ENCODE measurements at places on chromosomes 2 and 18.
A peak's percentile ranks its signal among the peaks of the same experiment; 100 is the strongest.

GRCh38 chr18:67862069-67862468 is 345.5 kb upstream of the DSEL start:
- DNase-seq: no peak

GRCh38 chr2:56707218-56707617 is 523.4 kb downstream of the CCDC85A start:
- DNase-seq: no peak

DNA sequence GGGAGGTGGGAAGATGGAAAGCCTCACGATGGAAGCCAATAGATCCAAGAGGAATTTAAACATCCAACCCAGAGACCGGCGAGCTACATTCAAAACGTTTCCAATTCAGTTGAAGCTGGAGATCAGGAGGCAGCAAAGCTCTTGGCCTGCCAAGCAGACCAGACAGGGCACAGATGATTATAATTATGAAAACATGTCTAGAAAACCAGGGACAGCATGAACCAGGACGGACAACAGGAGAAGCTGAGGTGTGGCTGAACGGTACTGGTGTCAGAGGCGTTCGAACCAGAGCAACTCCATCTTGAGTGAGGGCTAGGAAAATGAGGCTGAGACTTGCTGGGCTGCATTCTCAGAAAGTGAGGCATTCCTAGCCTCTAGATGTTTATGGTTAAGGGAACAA is 102.2 kb upstream of the CCDC150 start:
- no peak for DNase-seq

- DNase-seq: no peak
Observed at GRCh38 chr2:238727585-238728329, 120.1 kb upstream of the TWIST2 start.

DNA sequence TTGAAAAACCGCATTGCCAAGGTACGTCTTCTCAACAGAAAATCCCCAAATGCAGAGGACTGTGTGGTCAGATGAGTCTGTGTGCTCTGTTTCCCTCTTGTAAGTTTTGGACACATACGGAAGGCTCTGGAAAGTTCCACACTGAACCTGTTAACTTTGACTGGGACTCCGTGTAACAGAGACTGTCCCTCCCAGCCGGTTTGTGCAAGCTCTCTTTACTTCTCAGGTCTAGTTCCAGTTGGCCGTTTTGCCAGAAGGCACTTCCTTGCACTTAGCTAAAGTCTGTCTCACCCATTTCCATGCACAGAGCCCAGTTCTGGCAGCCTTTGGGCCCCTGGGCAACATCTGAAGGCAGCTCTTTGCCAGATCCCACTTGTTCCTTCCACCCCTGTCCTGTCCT is 22.0 kb downstream of the EFHD1 start:
- DNase-seq: no peak

DNA sequence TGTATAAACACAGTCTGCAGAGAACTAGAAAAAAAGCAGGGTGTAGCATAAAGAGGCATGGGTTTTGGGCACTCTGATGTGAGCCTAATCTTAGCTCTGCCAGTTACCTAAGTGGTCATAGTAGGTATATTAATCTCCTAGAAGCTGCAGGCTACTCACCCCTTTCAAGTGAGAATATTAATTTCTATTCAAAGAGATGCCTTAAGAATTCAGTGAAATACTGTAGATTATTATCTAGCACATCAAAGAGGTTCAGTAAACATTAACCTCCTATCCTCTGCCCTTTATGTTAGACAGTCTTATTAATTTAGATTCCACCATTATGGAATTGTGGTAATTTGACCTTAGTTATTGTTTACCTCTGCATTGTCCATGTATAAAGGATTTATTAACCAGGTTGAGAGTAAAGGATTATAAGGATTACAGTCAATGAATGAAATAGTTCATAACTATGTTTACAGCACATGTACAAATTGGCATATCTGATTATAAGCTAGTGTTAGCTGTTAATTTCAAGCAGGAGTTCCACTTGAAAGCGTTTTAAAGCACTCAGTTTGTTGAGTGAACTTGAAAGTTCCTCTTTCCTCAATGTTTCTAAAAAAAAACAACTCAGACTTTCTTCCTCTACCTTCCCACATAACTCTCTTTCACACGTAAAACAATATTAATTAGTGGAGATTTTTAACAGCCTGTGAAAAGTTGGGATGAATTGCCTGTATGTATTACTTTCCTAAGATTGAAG is 150.6 kb upstream of the EPC2 start:
- DNase-seq: no peak

DNA sequence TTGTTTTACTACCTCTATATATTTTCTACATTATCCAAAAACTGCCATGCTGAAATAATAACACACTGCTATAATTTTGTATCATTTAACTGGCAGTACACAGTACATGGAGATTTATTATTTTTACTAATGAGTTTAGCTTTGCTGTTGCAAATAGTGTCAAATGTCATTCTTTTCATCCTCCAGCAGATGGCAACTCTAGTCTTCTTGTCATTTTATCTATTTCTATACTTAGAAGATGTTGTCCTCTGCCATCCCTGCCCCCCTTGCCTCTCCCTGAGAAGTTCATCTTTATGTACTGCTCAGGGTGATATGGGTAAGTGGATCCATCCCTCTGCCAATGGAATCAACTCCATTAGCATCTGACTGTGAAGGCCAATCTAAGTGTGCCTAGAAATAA is 21.7 kb upstream of the LRRTM1 start:
- DNase-seq: no peak

- no peak for DNase-seq
Observed at GRCh38 chr2:118801151-118801550, 46.3 kb downstream of the EN1 start.

DNA sequence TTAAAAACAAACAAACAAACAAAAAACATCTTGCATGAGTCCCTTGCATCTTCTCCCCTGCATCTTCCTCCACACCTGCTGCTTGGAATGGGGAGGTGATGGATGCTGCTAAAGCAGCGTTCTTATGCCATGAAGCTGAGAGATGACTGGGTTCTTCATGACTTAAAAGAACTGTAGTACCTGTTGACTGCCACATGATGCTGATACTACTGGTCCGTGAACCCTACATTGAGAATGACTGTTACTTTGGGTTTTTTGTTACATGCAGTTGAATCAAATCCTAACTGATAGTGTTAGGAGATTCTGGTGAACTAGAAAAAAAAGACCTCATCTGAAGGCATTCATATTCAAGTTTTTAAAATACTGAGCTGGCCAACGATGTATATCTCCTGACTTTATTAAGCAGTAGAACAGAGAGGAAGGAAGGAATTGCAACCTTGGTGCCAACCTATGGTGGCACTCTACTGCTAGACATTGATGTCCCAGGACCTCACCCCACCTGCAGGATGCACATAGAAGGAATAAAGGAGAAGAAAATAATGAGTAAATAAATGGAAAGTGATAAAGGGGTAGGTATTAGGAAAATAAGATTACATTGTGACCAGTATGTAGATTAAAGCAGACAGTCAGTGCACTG is 63.2 kb upstream of the SPAG16 start:
- no peak for DNase-seq

GRCh38 chr2:44825702-44826101 is 115.8 kb upstream of the SIX3 start:
- no peak for DNase-seq

GRCh38 chr2:67457699-67458098 is 60.6 kb downstream of the ETAA1 start:
- no peak for DNase-seq

DNA sequence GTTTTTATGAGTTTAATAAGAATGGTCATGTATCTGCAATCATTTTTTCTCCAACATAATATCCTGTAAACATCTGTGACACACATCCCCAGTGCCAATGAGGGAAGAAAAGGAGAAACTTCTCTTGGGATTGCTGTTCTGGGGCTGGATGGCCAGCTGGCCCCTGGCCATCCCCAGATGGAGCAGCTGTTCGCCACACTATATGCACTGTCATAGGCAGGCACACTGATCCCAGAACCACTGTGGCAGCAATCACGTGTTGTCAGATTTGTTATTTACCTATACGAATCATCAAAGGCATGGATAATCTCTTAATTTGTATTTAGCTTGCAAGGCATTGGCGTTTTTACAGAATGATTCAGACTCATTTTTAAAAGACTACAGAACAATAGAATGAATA is 167.6 kb upstream of the ACAA2 start:
- DNase-seq: no peak

- peak; percentile 64 for DNase-seq
Observed at GRCh38 chr2:186590350-186590758, 498 bp downstream of the ITGAV start.

DNA sequence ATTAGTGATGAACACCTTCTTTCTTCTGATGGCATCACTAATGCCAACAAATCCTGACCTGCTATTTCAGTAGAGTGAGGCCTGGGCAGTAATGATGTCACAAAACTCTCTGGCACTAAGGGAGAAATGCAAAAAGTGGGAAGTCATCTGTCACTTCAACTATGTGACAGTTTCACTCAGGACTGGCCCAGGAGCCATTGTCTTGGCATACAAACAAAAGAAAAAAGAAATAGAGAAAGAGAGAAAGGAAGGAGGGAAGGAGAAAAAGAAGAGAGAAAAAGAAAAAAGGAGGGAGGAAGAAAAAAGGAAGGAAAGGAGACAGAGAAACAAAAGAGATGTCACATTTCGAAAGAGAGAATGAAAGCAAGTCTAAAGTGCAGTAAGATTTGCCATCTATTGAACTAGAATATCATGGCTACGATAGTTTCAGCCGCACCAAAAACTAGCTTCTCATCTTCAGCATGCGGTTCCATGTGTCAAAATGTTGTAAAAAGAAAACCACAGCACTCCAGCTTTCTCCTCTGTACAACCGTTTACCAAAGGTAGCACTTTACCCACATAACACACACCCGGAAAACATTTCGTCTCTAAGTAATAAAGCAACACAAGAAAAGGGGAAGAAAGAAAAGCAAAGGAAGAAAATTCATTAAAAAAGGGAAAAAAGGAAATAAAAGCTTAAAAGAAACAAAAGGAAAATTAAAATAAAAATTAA is 50.1 kb downstream of the CD226 start:
- no peak for DNase-seq

DNA sequence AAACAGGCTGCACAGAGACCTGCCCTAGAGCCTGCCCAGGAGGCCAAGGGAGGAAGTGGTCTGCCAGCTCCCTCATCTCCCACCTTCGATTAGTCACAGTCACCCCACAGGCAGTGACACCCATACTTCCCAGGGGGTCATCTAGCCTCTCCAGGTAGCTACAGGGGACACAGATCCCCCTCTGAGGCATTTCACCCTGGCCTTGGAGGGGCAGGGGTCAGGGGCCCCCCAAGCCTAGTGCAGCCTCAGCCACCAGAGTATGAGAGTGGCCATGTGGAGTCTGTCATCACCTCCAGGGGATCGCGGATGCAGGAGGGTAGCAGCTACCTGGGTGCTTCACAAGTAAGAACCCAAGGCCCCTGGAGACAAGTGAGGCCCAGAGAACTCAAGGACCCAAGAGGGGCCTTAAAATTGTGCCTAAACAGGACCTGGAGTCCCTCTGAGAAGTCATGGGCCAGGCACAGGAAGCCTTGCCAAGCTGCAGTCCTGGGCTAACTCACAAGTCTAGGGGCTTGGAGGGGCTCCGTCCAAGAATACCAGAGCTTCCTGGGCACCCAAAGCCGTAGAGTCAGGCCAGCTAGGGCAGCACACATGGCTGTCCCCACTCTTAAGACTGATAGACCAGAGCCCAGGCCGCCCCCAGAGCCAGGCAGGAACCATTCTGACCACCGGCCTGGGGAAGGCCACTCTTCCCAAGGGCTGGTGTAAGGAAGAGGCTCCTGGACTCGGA is 354.3 kb upstream of the ID2 start:
- DNase-seq: no peak

DNA sequence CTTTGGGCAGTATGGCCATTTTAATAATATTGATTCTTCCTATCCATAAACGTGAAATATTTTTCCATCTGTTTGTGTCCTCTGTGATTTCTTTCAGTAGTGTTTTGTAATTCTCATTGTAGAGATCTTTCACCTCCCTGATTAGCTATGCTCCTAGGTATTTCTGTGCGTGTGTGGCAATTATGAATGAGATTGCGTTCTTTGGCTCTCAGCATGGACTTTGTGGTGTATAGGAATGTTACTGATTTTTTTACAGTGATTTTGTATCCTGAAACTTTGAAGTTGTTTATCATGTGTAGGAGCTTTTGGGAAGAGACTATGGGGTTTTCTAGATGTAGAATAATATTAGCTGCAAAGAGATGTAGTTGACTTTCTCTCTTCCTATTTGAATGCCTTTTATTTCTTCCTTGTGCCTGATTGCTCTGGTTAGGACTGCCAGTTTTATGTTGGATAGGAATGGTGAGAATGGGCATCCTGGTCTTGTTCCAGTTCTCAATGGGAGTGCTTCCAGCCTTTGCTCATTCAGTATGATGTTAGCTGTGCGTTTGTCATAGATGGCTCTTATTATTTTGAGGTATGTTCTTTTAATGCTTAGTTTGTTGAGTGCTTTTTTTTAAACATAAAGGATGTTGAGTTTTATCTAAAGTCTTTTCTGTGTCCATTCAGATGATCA is 27.0 kb upstream of the THUMPD2 start:
- DNase-seq: no peak

GRCh38 chr2:28094739-28095138 is 204.2 kb downstream of the BABAM2 start:
- DNase-seq: no peak

- no peak for DNase-seq
Observed at GRCh38 chr2:224094413-224094812, 55.3 kb upstream of the SERPINE2 start.

DNA sequence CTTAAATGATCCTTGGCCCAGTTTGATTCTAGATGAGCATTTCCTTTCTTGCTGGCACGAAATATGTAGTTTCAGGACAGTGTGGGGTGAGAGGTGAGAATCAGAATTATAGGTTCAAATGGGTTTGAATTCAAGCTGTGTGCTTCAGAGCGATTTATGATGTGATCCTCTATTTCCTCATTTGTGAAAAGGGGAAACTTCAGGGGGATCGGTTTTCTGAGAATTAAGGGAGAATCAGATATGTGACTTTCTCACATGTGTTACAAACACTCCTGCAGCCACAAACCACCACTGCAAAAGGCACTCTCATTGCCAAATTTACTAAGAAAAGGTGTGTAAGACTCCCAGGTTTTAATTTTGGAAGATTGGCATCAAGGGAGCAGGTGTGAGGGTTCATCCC is 24.4 kb downstream of the HK2 start:
- no peak for DNase-seq
